ENCODE measurements at places on chromosomes 11 and 22.

GRCh38 chr11:11265320-11265719 lies 87.7 kb downstream of the CSNK2A3 start:
- no peak for DNase-seq
- no peak overlapping the region for H3K4me3 ChIP-seq
- no peaks in the 10 kb centered on the region for H3K36me3 ChIP-seq
- H3K27ac ChIP-seq, result no peak overlapping the region
- peaks cover 11% of the 10 kb centered on the region for H3K27me3 ChIP-seq
- no peaks in the 10 kb centered on the region for H3K4me1 ChIP-seq

DNA sequence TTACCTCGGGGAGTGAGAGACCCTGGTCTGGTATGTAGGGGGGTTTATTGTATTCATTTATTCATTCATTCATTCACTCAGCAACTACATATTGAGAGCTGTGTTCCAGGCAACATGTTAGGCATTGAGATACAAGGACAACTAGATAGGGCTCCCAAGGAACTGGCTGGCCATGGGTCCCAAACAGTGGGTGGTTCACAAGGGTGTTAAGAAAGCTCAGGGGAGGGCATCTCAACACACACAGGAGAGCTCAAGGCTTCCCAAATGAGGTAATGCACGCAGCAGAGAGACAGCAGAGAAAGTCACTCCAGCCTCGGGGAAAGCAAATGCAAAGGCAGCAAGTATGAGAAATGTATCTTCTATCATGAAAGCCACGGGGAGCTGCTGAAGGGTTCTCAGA lies 51.8 kb downstream of the BTG4 start:
- H3K4me3 ChIP-seq, result no peak overlapping the region
- no peaks in the 10 kb centered on the region for H3K36me3 ChIP-seq

GRCh38 chr22:18979957-18980356 lies 43.9 kb upstream of the PRODH start:
- no peak for DNase-seq
- no peak overlapping the region for H3K4me3 ChIP-seq
- H3K27ac ChIP-seq, result no peak overlapping the region

DNA sequence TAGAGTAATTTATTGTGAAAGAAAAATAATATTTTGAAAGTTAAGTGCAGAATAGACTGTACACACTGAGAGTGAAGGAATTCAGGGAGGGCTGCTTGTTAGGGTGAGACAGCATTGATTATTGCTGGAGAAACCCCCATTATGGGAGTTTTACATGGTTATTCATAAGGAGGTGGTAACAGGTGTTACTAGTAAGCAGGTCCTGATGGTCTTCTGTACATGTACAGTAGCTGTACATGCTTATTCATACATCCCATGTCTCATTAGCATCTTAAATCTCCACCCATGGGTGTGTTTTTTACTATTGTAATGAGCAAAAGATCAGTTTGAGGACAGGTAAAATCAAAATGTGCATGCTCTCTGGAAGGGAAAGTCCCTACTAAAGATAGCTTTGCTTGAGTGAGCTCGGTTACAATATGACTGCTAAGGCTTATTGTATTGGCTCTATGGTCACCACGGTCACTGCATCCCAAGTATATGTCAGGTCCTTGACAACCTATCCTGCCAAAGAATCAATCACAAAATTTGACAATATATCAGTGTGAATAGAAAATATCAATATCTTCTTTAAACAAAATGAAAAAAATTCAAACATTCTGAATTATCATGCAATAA lies 6.2 kb downstream of the KDM4F start:
- DNase-seq, result no peak
- peaks cover 41% of the 10 kb centered on the region for H3K27me3 ChIP-seq
- H3K27ac ChIP-seq, result no peak overlapping the region
- no peaks in the 10 kb centered on the region for H3K4me1 ChIP-seq
- H3K4me3 ChIP-seq, result no peak overlapping the region

DNA sequence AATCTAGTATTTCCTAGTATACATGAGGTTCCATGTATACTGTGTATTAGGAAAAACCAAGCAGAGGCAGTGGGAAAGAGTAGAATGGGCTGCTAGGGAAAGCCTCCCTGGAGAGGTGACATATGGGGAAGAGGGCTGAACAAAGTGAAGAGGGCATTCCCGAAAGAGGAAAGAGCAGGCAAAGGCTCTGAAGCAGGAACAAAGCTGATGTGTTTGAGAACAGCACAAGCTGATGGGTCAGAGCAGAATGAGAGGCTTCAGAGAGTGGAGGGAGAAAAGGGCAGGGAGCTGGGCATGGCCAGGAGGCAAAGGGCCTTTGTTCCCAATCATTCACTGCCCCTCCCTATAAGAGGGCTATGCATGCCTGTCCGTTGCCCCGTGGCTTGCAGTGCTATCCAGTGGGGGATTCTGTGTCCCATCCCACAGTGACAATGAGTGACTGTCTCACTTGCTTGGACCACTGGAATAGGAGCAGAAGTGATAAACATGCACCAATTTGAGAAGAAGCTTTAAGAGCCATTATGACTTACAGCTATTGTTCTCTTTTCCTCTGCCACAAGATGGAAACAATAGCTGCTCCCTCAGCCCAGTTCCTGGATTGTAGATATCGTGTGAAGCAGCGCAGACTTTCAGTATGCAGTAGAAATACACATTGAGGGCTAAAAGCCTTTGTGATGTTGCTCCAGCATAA lies 39.6 kb downstream of the GALNT18 start:
- no peak for DNase-seq
- H3K4me1 ChIP-seq, result no peaks in the 10 kb centered on the region
- peaks cover 5% of the 10 kb centered on the region for H3K27me3 ChIP-seq
- H3K27ac ChIP-seq, result no peak overlapping the region
- H3K4me3 ChIP-seq, result no peak overlapping the region

DNA sequence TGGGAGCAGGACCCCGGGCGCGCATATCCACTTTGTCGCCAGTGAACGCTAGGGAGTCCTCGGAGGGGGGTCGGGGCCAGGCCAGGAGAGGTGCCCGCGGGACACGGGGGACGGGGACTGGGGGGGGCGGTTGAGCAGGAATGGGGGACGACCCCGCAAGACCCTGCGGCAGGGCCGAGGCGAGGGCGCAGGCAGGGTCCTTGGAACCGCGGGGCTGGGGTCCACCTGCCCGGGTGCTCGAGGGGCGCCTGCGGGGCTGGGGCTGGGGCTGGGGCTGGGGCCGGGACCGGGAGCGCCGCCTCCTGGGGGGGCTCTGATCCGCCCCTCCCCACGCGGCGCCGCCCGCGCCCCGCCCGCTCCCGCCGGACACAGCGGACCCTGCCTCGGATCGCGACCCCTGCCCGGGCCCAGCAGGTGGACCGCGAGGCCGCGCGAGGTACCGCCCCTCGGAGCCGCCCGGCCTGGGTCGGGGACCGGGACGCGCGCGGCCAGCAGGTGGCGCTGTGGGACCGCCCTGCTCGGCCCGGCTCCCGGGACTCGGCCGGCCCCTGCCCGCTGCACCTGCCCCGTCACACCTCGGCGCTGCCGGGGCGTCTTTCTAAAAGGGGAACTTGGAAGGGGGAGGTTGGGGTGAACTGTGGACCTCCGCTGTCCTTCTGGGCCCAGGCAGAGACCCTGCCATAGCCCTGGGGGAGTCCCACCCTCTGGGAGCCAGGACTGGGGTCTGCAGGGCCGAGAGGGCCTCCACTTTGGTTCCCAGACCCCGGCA lies 11.0 kb downstream of the CRELD2 start:
- no peaks in the 10 kb centered on the region for H3K27me3 ChIP-seq
- peak; percentile 90 for DNase-seq
- H3K4me1 ChIP-seq, result peaks cover 56% of the 10 kb centered on the region
- H3K4me3 ChIP-seq, result no peak overlapping the region
- H3K27ac ChIP-seq, result no peak overlapping the region
- H3K36me3 ChIP-seq, result peaks cover 20% of the 10 kb centered on the region

DNA sequence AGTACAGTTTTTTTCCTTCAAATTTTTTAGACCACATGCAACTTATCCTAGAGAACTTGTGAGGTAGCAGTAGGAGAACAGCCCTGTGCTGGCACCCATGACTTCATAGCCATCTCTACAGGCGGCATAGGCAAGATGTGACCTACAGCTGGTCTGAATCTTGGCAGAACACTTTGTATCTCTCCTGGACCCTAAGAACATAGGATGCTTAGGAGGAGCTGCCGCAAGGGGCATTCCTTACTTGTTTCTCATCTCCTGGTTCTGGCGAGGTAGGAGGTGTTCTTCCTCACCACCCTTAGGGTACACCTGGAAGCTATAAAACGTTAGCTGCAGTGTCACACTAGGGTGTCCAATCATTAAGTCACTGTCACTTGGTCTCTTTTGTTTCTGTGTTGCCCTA lies 16.4 kb downstream of the CWC15 start:
- H3K27ac ChIP-seq, result no peak overlapping the region
- peaks cover 33% of the 10 kb centered on the region for H3K36me3 ChIP-seq
- peaks cover 4% of the 10 kb centered on the region for H3K4me1 ChIP-seq

GRCh38 chr11:15750535-15751308 lies 605.6 kb downstream of the SOX6 start:
- no peaks in the 10 kb centered on the region for H3K27me3 ChIP-seq
- H3K27ac ChIP-seq, result no peak overlapping the region
- no peak for DNase-seq
- H3K4me3 ChIP-seq, result no peak overlapping the region
- H3K4me1 ChIP-seq, result no peaks in the 10 kb centered on the region

DNA sequence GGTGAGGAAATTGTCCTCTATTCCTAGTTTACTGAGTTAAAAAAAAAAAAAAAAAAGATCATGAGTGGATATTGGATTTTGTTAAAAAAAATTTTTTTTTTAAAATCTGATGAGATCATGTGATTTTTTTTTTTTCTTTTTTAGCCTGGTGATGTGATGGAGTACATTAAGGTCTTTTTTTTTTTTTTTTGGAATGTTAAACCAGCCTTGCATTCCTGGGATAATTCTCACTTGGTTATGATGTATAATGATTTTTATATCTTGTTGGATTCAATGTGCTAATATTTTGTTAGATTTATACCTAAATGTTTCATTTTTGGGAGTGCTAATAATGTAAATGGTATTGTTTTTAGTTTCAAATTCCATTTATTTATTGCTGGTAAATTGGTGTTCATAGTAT lies 43.3 kb downstream of the DDX10 start:
- H3K36me3 ChIP-seq, result peaks cover 99% of the 10 kb centered on the region
- H3K4me3 ChIP-seq, result no peak overlapping the region
- peaks cover 30% of the 10 kb centered on the region for H3K4me1 ChIP-seq

- no peaks in the 10 kb centered on the region for H3K36me3 ChIP-seq
- H3K4me1 ChIP-seq, result no peaks in the 10 kb centered on the region
- no peak overlapping the region for H3K4me3 ChIP-seq
- DNase-seq, result peak; percentile 20
- H3K27me3 ChIP-seq, result peaks cover 31% of the 10 kb centered on the region
Observed at GRCh38 chr22:48824712-48825651, 1002.7 kb downstream of the BRD1 start.

DNA sequence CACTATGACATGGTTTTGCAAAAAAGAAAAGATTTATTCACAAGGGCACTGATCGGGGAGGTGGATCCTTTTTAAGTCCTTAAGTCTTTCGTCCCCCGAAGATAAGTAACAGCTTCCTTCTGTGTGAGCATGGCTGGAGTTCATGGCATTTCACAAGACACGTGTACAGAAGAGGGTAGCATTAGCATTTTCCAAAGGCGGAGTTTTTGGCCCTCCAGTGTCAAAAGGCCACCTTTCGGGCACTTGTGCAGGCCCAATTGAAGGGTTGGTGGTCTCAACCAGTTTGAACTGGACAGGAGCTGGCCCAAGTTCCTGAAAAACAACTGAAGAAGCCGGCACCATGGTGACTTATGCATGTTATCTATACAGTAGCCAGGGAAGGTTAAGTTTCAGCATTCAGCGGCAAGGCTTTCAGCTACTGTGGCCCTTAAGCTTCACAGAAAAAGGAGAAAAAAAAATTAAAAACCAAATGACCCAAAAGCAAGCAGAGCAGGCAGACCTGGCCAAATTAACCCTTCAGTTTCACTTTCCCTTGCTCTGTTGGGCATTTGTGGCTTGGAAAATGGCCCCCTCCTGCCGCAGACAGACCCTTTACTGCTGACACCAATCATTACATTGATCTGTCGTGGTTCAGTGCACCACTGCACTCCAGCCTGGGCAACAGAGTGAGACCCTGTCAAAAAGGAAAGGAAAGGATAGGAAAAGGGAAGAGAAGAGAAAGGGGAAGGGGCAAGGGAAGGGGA lies 18.7 kb downstream of the ZNF74 start:
- no peaks in the 10 kb centered on the region for H3K27me3 ChIP-seq
- DNase-seq, result no peak
- H3K4me3 ChIP-seq, result no peak overlapping the region
- H3K36me3 ChIP-seq, result peaks cover 7% of the 10 kb centered on the region
- H3K4me1 ChIP-seq, result no peaks in the 10 kb centered on the region

DNA sequence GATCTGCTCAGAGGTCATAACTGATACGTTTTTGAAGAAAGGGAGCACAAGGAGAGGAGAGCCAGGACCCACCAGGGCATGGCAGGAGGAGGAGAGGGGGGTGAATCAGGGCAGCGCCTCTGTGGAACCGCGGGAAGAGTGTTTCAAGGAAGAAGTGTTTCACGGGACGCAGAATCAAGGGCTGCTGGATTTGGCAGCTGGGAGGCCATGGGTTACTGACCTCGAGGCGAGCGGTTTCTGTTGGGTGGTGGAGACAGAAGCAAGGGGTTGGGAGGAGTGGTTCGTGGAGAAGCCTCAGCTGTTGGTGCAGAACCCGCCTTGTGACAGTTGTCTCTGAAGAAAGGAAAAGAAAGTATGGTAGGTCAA lies 13.1 kb downstream of the VPS26B start:
- no peaks in the 10 kb centered on the region for H3K27me3 ChIP-seq
- DNase-seq, result no peak
- H3K27ac ChIP-seq, result peak overlapping the region; percentile 75
- peaks cover 66% of the 10 kb centered on the region for H3K36me3 ChIP-seq
- peaks cover 6% of the 10 kb centered on the region for H3K4me1 ChIP-seq

DNA sequence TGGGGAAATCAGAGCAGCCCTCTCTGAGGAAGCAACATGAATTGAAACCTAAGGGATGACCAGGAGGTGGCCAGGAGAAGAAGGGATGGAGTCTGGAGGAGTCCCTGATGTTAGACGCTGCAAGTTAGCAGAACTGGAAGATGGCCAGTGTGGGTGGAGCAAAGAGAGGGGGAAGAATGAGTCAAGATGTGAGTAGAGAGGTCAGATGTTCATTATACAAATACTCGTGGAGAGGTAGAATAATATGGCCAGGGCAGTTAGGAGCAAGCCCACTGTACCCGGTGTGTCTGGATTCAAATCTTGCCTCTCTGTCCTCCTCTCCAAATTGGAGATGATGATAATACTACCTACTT lies 242.0 kb downstream of the TENM4 start:
- no peaks in the 10 kb centered on the region for H3K4me1 ChIP-seq
- no peak for DNase-seq
- H3K27ac ChIP-seq, result no peak overlapping the region
- no peak overlapping the region for H3K4me3 ChIP-seq
- no peaks in the 10 kb centered on the region for H3K27me3 ChIP-seq

- H3K27me3 ChIP-seq, result peaks cover 34% of the 10 kb centered on the region
- H3K4me1 ChIP-seq, result no peaks in the 10 kb centered on the region
- H3K27ac ChIP-seq, result no peak overlapping the region
- no peaks in the 10 kb centered on the region for H3K36me3 ChIP-seq
- no peak for DNase-seq
Observed at GRCh38 chr11:69870766-69871165, 51.5 kb upstream of the FGF3 start.

- H3K27me3 ChIP-seq, result peaks cover 2% of the 10 kb centered on the region
- no peaks in the 10 kb centered on the region for H3K4me1 ChIP-seq
- no peak for DNase-seq
- H3K4me3 ChIP-seq, result no peak within 1 kb of the TSS
- H3K27ac ChIP-seq, result no peak within 1 kb of the TSS
- H3K36me3 ChIP-seq, result no peaks in the 10 kb centered on the region
Observed at GRCh38 chr11:60396382-60396781, at the start of gene MS4A14. TSS of gene MS4A14 (plus strand) at chr11:60396459. CDS start at chr11:60396579, 120 bp downstream.

GRCh38 chr22:37275134-37275533 lies 7.2 kb upstream of the CYTH4 start:
- H3K27ac ChIP-seq, result no peak overlapping the region
- no peaks in the 10 kb centered on the region for H3K36me3 ChIP-seq
- no peak for DNase-seq
- no peaks in the 10 kb centered on the region for H3K27me3 ChIP-seq
- peaks cover 48% of the 10 kb centered on the region for H3K4me1 ChIP-seq

Data from activated T-cell treated with anti-CD3 and anti-CD28 coated beads, Interleukin-2, amount 50 U/mL, for 24 hours (primary cell).